ENCODE measurements at places on chromosomes 6 and 20.

DNA sequence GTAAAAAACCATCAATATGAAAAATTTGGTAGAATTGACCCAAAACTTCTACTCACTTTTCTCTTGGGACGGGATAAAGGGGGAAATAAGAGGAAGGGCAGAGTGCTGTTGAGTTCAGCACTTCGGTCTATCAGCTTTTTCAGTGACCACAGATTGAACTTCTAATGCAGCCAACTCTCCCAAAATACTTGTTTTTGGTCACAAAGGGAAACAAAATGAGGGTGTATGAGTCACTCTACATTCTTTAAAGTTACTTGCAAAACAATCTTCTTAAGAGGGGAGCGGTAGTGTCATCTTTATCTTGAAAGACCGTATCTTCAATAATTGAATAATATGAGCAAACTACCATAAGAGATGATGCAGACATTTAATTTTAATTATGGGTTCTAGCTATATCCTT is 661.3 kb downstream of the CD109 start:
- DNase-seq, result no peak

GRCh38 chr20:63562461-63563224 is 8.7 kb downstream of the FNDC11 start:
- no peak for DNase-seq

DNA sequence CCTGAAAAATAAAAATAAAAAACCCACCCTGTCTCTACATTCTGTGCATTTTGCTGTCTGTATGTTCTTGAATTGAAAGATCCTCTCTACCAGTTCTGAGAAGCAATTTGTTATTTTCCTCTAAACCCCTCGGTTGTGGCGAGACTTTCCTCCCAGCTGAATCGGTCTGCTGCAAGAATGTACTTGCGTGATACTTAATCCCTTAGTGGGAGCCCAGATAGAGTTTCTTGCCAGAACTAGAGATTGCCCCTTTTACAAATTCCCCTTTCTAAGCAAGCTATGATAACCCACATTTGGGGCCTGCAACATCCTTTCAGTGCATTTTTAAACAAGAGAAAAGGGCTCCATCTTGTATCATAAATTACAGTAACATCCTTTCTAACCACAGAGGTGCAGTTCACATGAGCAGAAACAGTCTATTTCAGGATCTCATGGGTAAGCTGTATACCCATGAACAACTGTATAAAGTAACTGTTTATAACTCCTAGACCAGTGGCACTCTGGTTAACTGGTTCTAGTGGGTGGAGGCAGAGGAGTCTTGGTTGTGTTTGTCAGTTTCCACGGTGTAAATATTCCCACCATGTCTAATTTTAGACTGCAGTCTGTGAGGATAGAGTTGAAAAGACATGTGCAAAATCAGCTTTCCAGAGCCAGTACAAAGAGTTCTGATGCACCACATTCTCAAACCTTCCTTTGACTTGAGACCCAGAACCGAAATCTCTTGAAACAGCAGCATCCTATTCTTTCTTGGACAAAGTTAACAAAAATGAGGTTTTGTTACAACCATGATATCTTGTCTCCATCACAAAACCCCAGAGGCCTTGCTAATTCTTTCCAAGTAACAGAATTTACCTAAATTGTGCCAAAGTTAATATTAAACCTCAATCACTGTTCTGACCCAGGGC is 113.1 kb upstream of the ZNF217 start:
- DNase-seq, result no peak

GRCh38 chr6:46963626-46964025 is 41.9 kb upstream of the ADGRF5 start:
- no peak for DNase-seq

DNA sequence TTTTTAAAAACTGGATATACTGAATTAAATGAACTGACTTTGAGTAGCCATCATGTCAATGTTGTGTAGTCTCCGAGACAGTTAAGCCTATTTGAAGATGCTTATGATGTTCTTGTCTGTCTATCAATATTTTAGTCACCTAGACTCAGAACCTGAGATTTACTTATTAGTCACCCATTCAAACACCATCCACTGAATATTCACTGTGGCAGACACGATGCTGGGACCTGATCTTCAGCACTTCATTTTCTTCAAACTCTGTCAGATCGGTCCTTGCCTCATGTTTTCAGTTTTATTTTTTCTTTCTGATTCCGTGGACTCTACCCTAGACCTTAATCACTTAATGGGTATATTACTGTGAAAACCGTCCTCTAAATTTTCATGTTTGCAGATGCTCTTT is 123.7 kb upstream of the MCHR2 start:
- no peak for DNase-seq

GRCh38 chr20:19887556-19888268 is 129.4 kb upstream of the NAA20 start:
- no peak for DNase-seq

- DNase-seq, result no peak
These were observed 57.6 kb downstream of the CPNE5 start for GRCh38 chr6:36781669-36782068.
